Right lobe of liver (tissue), 6 donors: ENCODE measurements at places on chromosomes 2 and 18.

- no peak for DNase-seq
Observed at GRCh38 chr18:48831802-48832201, 119.0 kb downstream of the SMAD7 start.

DNA sequence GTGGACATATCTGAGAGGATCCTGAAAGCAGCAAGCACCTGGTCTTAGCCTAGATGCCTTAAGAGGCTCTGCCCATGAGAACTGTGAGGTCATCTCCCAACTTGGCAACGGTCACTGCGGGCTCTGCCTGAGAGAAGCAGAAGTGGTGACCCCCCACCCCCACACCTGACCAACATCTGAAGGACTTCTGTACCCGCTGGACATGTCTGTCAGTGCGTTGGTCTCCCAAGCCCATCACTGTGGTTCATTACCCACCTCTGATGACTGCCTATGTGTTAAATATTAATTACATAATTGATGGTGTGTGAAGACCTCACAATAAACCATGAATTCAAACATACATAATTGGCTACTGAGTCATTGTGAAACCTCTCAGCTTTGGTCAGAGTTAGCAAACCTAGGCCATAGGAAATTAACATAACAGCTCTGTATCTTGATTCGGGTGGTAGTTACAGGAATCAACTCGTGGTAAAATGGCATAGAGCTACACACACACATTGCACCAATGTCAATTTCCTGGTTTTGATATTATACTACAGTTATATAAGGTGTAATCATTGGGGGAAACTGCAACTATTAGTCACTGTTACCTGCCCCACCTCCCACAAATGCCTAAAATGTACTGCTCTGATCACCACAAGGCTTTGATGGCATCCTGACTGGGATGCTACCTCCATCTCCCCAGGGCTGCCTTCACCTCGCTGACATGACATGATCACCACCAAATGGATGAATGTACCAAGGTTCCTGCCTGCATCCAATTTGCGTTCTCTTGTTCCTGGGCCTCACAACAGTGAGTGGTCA, 4.3 kb upstream of the GALNT1 start:
- no peak for DNase-seq

DNA sequence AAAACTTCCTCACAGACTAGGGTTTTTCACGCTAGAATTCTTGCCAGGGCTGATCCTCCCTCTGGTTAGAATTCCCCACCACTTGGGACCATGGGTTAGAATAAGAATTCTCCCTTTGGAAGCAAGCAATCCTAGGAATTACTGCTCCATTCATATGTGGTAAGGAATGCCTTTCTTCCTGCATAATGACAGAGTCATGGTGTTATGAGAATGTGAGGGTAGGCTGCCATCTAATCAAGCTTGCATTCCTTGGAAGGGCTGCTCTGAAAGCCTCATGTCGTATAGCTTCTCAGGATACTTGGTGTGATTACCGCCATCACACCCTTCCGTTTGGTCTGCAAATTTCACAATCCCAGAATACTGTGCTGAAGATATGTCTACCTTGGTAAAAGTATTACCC, 1282.4 kb upstream of the PIK3C3 start:
- DNase-seq = no peak

DNA sequence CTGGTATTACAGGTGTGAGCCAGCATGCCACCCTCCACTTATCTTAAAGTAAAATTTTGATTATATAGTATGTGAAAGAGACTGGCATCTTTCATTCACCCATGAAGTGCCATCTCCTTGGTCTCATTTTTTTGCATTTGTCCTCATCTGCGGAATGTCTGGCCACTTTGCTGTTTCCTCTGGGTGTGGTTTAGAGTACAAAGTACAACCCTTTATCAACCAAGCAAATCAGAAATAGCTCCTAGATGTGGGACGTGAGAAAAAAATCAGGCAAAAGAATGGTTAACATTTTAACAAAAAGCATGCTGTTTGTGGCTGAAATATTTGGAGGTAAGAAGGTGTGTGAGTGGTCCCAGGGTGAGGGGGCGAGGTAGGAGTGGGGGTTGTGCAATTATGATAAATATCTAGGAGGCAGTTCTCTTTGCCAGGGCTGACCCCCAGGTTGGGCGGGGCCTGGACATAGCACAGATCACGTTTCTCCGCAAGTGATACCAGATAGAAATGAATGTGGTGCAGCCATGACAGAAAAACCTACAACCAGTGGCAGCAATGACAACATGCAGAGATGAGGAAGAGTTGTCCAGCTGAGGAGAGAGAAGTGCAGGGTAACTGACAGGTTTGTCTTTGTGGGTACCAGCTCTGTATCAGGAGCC, 115.8 kb upstream of the SERTAD2 start:
- DNase-seq = no peak

DNA sequence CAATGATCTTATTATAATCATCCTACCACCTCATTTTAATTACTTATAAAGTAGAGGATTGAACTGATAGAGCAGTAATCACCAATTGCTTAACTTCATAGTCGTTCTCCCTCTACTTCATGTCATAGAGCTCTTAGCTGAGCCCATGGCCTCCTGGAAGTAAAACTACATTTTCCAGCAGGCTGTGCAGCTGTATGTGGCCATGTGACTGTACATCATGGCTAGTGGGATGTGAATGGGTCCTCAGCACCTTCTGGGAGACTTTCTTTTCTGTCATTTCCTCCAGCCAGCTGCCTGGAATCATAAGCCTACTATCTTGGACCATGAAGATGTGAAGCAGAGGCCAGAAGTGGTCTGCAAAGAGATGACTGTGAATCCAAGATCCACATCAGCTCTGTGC, 128.7 kb upstream of the SKOR2 start:
- no peak for DNase-seq

- DNase-seq = peak; percentile 36
Observed at GRCh38 chr2:241944821-241945220, 75.3 kb downstream of the RTP5 start.
